HepG2 (cell line): ENCODE measurements at places on chromosomes 5 and 9. TPM values are rescaled to one million over a fixed set of nuclear protein-coding genes. Genes with fewer than 3 reads are reported as not detected.
A peak's percentile ranks its signal among the peaks of the same experiment; 100 is the strongest.

DNA sequence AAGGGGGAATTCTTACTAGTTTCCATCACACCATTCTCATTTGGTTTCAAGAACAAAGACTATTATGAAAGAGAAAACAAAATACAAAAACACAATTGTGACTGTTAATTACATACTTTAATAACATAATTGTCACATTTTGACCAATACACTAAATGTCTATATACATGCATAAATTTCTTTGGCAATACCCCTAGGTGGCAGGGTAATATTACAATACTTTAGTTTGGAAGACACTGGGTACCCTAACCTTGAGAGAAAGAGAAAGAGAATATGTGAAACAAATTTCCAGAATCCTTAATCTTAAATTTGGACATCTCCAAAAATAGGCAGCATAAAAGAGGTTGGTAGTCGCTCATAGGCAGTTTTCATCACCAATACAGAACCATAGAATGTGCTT, 619.6 kb upstream of the ADAMTS16 start:
- DNase-seq = no peak

DNA sequence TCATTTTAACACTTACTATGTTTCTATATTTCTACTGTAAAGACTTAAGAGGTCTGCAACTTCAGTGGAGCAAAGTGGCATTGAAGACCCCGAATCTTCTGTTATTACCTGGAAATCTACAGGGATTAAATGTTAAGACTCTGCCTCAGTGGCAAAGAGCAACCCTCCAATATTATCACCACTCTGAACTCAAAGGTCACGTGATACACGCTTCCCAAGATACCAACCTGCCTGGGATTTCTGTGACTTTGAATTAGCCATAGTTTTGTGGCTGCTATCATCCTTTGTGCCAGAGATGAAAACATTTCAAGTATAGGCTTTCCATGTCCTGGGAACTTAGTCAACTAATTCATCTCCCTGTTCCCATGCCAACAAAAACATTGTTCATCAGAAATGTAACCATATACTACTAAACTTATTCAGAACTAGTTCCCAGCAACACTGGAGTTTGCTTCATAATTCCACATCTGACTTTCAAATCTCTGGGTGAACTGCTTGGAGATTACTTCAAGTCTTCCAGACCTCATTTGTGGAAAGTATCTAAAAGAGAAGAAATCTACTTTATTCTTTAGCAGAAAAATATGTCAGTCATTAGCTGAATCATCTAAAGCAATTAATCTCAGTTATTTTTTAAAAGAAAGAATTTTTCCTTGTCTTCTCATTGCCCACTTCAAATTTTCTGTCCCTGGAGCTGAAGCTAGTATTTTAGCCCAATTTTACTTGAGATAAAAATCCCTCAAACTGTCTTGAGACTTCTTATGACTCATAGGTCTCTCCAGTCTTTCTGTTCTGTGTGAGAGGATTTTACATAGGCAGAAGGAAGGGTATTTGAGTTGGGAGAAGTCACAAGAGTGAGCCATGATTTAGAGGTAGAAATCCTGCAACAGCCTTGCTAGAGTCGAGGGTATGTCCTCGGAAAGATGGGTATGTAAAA, 83.0 kb downstream of the ZNF462 start:
- DNase-seq = no peak

DNA sequence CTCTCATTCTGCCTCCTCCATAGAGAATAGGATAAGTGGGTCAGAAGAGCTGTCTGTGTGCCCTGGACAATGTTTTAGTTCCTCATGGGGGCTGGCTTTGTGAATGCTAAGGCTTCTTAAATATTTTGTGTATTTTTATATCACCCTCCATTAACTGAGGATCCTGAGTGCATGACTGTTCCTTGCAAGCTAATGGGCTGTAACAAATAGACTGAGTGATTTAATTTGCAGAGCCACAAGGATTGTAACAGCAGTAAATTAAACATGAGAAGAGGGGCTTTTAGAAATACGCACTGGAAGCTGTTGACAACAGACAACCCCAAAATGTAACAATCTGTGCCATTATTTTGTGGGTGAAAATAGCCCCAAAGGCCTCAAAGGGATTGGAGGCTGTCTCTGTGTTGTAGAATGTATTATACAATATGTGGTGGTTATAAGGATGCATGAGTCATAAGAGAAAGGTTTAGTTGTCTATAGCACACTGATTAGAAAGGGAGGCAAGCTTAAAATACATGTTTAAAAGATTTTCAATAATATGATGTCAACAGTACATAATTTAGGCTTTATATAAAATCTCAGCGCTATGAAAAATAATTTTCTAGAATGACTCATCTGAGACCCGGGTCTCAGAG, 152.7 kb upstream of the ACTBL2 start:
- DNase-seq = no peak

DNA sequence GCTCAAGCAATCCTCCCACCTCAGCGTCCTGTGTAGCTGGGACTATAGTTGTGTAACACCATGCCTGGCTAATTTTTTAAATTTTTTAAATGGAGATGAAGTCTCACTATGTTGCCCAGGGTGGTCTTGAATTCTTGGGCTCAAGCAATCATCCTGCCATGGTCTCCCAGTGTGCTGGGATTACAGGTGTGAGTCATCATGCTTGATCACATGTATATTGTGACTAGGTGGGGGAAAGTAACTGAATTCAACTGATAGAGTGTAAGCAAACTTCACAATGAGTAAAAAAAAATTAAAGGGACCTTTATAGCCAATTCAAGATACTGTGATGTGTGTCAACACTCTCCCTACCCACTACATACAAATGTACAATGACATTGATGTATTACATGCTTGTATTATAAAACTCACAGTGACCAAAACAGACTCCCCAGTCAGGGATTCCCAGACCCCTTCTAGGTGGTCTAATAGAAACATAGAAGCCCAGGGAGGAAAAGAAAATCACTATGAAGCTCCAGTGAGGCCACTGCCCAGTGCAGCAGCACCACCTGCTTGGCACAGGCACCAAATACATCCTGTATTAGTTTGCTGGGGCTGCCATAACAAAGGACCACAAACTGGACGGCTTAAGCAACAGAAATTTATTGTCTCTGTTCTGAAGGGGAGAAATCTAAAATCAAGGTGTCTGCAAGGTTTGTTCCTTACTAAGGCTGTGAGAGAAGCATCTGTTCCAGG, 8.8 kb downstream of the PLGRKT start:
- no peak for DNase-seq

- peak; percentile 8 for DNase-seq
These were observed 65.8 kb downstream of the NDUFAF2 start for GRCh38 chr5:61010467-61011454.

DNA sequence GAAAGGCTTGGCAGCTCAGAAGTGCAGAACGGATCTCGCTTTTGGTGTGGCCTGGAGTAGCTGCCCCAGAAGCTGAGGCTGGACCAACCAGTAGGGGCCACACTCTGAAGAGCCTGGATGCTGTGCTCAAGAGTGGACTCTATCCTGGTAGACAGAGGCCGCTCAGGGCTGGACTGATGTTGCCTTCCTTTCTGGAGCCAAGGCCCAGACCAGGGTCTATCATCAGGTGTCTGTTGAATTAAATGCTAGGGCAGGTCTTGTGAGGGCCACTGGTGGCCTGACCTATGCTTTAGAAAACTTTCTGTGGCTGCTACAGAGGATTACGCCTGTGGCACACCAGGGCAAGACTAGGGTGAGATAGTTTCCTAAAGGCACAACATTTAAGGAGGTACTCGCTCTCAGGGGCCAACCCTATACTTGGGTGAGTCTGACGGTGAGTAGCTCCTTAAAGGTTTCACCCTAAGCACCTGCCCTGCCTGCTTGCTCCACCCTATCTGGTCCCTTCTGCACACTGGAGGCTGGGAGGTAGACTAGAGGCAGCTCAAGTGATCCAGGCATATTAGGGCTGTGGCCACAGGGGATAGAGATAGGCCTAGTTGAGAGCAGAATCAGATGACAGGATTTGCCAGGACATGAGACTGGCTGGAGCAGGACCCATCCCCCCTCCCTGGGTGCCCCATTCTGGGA, 9.8 kb upstream of the IRF1 start:
- no peak for DNase-seq

The PCDHB13 gene
- polyA plus RNA-seq = 0.57 and 0.63 TPM in 2 replicates

DNA sequence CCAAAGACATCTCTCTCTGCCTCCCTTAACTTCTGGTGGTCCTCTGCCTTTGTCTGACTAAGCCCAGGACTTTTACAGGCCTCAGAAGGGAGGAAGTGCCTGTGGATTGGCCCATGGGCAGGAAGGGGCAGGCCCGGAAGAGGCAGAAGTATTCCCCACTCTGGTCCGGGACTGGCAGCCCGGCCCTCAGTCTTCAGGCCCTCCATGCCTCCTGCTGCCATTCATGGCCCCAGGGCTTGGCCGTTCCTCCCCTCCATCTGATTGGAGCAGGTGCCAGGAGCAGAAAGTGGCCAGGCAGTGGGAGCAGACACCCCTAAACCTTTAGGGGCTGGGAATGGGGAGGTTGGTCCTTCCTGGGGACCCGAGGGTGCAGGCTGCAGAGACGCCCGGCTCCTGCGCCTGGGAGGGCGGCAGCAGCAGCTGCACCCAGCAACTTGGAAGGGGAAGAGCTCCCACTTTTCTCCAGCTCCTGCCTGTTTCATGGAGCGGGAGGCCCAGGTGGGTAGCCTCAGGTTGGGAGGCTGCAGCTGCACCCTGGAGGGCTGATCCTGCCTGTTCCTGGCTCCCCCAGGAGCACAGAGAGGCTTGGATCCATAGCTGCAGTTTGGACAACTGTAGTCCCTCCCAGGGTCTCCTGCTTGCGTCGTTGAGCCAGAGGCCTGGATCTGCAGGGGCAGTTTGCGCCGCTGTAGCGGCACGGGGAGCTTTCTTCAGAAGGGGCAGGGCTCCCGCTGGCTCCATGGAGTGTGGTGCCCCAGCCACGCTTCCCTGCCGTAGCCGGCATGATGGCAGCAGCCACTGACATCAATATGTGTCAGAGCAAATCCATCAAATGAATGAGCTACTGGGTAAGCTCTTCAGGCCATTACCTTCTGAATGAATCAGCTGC, 661.5 kb upstream of the NUDT12 start:
- no peak for DNase-seq

DNA sequence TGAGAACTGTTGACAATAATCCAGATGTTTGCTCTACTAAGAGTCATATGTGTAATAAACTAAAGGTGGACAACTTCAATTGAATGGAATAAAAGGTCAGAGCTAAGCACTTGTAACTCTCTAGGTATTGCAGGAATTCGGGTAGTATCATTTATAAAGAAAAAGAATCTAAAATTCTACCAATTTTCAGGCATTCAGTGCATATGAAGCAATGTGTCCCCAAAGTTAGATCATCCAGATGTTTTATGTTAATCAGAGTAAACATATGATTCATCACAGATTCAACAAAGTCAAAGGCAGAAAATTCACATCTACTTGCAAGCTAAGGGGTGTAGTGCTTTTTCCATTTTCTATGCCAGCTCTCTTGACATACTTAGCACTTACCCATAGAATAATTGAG, 477.1 kb downstream of the PDE4D start:
- peak; percentile 3 for DNase-seq

The CYLC2 gene
- not detected in 2 replicates for polyA plus RNA-seq

The ATP10B gene
- not detected in 2 replicates for polyA plus RNA-seq

- no peak for DNase-seq
These were observed 52.5 kb downstream of the OTULIN start for GRCh38 chr5:14716755-14717752.

GRCh38 chr9:75531588-75531987, 358.9 kb upstream of the PCSK5 start:
- DNase-seq = no peak

GRCh38 chr9:34866614-34867013, 91.5 kb upstream of the PHF24 start:
- no peak for DNase-seq

DNA sequence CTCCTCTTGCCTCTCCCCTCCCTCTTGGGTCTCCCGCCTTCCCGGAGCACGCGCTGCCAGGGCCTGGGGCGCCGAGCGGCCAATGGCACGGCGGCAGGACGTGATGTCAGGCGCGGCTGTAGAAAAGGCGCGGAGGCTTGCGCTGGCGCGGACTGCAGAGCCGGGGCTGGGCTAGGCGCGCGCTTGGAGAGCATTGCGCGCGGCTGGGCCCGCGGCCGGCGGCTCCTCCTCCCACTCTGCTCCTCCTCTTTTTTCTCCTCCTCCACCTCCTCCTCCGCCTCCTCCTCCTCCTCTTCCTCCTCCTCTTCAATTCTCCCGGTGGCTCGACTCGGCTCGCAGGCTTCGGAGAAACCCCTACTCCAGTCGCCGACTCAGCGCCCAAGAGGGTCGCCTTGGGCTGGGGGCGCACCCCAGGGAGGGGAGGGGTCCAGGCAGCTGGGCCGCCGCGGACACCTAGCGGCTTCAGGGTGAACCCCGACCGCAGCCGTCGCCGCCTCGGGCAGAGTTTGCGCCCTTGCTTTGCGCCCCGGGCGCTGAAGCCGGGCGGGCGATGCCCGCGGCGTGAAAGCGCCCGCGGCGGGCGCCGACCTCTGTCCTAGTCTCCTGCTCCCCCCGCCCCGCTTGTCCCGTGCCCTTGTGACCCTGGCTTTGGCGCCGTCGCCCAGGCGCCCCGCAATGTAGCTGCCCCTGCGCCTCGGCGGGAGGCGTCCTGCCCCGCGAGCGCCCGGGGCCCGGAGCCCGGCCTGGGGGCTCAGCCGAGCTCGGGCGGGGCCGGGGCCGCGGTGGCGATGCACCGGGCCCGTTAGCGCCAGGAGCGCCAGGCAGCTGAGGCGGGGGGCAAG, at the start of gene LHX2:
Gene LHX2 (plus strand): TSS at position 309 of the 842 bp plus-strand sequence. CDS start 581 bp downstream, outside the sequence.
- no peak for DNase-seq
